Cardiac septum (tissue), 1 donor: ENCODE measurements at places on chromosomes 6 and 20. TPM values are rescaled to one million over a fixed set of nuclear protein-coding genes. Genes with fewer than 3 reads are reported as not detected.

CD40 gene
- total RNA-seq, result 3.8 TPM

FRK gene
- total RNA-seq, result 2.6 TPM

GRCh38 chr6:104325341-104326172, 534.2 kb downstream of the HACE1 start:
- DNase-seq, result no peak

DNA sequence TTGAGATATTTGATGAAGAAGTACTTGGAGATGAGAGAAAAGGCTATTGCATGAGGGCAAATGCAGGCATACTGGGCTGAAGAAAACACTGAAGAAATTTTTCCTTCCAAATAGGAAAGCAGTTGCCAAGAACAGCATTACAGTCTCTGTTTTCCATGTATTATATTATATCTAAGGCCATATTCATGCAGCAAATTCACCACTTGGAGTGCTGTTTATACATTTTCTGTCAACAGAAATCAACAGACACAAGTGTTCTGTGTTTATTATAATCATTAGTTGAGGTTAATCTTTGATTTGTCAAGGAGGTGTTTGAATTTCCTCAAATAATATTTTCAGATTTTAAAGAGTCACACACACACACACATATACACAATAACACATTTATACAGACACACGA, 268.8 kb upstream of the PLCB4 start:
- DNase-seq, result no peak

PRDM13 gene
- not detected for total RNA-seq

DNA sequence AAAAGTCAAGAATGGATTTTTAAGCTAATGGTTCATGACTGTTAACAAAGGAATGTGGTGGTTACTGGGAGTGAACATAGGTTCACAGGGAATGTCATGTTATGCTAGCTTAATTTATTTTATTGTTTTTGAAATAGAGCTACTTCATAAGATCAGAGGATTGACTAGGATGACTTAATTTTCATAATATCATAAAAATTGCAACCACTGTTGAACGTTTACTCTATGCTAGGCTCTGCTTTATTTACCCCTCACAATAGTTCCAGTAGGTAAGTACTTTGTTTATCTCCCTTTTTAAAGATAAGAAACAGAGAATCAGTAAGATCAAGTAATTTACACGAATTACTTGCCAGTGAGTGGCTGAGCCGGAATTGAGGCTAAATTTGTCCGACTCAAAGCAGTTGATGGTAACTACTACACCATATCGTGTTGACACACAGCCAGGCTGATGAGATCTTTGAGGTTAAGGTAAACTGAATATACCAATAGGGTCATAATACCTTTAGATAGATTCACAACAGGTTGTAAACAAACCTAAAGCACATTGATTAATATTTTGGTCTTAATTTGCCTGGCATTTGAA, 194.6 kb upstream of the CITED2 start:
- no peak for DNase-seq

DNA sequence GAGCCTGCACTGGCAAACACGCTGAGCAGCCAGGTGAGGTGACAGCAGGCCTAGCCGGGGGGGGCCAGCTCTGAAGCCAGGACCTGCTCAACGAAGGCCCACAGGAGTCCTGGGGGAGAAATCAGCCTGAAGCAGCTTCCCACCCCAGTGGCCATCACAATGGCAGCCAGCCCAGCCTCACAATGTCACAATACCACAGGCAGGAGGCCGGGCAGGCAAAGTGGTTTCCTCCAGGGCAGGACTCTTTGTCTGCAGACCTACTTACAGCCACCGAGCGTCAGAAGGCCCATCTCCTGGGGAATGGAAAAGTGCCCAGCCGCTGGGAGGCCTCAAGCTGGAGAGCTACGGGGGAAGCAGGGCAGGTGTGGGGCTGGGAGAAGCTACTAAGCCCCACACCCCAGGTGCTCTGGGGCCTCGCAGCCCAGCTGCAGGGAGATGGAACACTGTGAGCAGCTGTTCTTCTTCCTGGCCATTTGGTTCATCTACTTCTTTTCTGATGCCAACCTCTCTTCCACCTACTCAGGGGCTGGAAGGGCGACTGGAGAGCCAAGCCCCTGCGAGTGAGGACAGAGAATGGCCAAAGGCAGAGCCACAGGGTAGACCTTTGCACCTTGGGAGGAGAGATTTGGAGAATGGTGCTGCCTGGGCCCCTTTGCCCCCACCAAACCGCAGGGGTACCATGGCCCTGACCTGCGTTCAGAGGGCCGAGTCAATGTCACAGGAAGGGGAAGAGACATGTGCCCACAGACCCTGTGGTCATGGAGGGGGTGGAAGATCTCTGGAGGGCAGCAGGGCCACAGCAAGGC, 22.3 kb upstream of the AVP start:
- no peak for DNase-seq
